Sciatic nerve (tissue), 2 donors: ENCODE measurements at places on chromosomes 4 and X.

DNA sequence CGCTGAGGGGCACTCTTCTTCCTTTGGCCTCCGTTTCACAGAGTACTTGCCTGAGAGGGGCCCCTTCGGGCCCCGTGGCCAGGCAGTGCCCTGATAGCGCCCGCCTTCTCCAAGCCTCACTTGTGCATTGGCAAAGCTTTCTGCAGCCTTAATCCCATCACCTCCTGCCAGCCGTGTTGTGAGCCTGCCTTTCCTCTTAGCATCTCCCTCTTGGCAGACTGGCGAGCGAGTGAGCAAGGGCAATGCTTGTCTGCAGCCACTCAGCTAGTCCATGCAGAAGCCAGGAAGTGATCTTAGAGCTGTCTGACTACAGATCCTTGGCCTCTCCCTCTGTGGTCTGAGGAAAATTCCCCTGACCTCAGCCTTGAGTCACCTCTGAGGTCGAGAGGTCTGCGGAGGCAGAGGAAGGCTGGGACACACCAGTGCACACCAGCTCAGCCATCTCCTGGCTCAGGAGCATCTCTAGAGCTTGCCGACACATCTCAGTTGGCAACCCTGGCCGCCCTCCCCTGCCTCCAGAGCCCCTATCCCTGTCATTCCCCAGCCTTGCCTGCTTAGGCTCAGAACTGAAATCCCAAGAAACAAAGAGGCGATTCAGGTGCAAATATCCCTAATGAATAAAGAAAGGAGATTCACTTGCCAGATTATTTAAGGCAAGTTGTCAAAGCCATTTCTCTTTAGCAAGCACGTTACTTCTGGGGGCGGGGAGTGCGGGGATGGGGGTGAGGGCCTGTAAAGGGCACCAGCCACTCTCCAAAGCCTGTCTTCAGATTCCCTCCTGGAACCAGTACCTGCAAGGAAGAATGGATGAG lies 143.5 kb upstream of the MAMLD1 start:
- DNase-seq: no peak

- no peak for DNase-seq
Observed at GRCh38 chr4:110119880-110120279, 78.5 kb downstream of the ELOVL6 start.

- DNase-seq: no peak
Observed at GRCh38 chr4:174479140-174479539, 43.1 kb downstream of the HPGD start.

GRCh38 chr4:152176627-152177214 lies 359.2 kb downstream of the FBXW7 start:
- DNase-seq: no peak

- no peak for DNase-seq
Observed at GRCh38 chr4:38738940-38739803, 43.6 kb downstream of the TLR10 start.

GRCh38 chr4:91485415-91485814 lies 818.4 kb upstream of the GRID2 start:
- no peak for DNase-seq

DNA sequence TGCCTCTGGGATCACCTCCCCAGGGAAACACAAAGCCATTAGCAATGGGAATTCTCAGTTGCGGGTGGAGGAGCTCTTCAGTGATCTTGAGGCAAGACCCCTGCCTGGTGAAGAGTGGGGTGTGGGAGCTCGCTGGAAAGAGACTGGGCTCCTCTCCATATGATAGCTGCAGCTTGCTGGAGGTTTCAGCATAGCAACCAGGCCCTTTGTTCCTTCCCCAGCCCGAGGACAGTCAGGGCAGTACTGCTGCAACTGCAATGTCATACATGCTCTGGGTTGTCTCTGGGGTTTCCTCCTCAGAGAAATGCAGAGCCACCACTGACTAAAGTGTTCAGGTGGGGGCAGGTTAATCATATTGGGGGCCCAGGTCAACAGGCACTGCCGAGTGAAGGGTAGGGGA lies 81.3 kb downstream of the ARHGAP24 start:
- DNase-seq: no peak

DNA sequence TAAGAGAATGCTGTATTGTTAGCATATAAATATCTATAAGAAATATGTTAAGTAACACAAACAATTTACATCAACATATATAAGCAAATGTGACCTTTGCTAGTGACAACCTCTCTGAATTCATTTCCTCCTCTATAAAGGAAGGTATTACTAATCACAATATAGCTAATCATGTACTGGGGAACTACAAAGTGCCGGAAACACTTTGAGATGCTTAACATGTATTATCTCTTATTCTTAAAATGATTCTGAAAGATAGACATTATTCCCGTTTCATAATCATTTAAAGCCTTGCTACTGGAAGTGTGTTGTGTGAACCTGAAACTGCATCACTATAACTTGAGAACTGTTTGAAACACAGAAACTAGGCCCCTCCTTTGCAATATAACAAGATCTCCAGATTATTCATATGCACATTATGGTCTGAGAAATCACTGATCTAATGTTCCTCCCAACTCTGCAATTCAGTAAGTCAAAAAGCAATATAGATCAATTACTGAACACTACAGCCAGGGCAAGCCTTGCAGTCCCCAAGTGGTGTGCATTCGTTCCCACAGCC lies 54.0 kb downstream of the KLHL8 start:
- no peak for DNase-seq

- DNase-seq: no peak
Observed at GRCh38 chrX:41475591-41476241, 28.6 kb downstream of the NYX start.

GRCh38 chrX:68983004-68983857 lies 154.4 kb downstream of the EFNB1 start:
- no peak for DNase-seq

DNA sequence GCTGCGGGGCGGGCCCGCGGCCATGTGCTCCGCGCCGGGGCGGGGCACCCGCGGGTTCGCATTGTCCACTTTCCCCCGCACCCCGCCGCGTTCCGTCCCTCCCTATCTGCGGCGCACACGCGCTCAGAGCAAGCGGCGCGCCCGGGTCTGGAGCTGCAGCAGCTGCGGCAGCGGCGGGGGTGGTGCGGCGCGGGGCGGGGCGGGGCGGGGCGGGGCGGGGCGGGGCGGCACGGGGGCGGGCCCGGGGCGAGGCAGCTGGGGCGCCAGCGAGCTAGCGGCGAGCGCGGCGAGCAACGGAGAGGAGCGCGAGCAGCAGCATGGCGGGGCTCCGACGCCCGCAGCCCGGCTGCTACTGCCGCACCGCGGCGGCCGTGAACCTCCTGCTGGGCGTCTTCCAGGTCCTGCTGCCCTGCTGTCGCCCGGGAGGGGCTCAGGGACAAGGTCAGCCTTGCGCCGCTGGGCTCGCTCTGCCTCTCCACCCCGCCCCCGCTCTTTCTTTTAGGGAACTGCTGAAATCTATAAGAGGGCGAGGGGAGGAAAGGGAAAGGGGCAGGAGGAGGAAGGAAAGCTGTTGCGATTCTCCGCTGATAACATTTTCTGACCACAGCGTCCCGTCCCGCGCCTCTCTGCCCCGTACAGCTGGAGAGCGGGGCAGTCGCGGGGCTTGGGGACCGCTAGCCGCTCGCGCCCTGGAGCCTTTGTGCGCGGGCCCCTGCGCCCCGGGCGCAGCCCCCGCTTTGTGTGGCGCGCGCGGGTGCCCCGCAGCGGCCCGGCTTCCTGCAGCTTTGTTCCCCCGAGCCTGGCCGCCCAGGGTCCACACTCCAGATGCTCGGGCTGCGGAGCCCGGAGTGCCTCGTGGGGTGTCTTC lies at the start of gene TMEM131L:
Gene TMEM131L (plus strand): TSS at position 280 of the 868 bp plus-strand sequence. CDS start 38 bp downstream, at position 318.
- DNase-seq: peak; percentile 80

- no peak for DNase-seq
Observed at GRCh38 chr4:57287687-57288604, 177.8 kb upstream of the IGFBP7 start.

DNA sequence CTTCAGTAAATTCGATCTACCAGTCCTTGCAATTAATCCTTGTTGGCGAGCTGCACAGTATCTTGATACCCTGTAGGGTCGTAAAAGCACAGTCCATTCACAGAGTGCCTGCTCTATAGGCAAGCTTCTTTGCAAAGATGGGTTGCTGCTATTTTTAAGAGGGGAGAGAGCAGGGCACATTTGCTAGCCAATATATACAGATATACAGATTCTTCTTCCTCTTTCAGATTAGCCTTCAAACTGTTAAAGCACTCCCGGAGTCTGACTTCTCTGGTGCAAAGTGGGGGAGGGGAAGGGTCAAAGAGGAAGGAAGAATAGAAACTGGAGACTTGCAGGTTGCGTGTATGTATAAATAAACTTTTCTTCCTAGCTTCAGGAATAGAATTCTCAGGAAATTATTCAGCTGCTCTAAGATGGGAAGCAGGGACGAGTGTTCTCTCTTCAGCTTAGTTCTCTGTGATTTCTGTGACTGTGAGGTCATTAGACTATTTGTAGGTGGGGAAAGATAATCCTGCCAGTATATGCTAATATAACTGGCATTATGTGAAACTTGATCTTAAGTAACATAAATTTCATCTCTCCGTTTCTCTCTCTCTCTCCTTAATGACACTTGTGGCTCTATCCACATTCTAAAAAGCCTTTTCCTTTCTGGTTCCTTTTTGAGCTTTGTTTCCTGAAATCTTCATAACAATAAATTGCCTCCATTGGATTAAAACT lies at the start of gene CYSLTR1:
Gene CYSLTR1 (minus strand): TSS at position 242 of the 717 bp plus-strand sequence. CDS start 53,865 bp downstream, outside the sequence.
- DNase-seq: no peak

GRCh38 chrX:37371578-37371991 lies 22.4 kb downstream of the PRRG1 start:
- DNase-seq: no peak
